ENCODE measurements at places on chromosomes 4 and X.

DNA sequence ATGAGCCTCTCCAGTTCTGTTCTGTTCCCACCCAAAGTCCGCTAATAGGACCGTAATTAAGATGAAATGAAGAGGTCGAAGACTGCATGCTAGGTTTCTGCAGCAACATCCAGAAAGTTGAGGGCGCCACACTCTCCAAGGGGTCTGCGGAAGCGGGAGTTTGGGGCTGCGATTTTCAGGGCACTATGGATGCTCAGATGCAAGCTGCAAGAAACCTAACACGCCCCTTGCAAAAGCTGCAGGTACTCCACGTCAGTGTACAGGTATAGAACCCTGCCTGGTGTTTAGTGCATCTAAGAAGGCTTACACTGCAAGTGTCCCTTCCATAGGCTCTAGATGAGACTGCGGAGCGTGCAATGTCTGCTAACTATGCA lies 61.4 kb downstream of the RHOXF2B start:
- no peak for DNase-seq

GRCh38 chr4:8745005-8745790 lies 126.4 kb downstream of the HMX1 start:
- DNase-seq: no peak

- no peak for DNase-seq
Measured at GRCh38 chrX:151821226-151821625, 86.7 kb downstream of the CNGA2 start.

GRCh38 chrX:80747832-80748231 lies 61.8 kb downstream of the BRWD3 start:
- DNase-seq: no peak

DNA sequence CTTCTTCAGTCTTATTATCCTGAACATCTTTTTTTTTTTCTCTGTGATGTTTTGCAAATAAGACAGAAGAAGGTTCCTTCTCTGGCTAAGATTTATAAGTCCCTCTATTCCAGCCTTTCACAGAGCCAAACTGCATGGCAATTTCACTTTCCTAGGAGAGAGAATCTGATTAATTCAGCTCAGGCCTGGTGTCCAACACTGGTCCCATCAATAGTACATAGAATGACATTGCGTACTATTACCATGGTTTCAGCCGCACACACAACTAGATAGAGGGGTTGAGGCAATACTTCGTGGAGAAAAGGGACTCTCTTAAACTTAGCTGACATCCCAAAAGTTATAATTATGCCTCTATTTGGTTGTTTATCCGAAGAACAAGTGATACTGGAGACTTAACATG lies 18.5 kb downstream of the DCAF8L2 start:
- DNase-seq: no peak

- DNase-seq: no peak
Measured at GRCh38 chr4:164442180-164442579, 311.8 kb upstream of the SMIM31 start.

DNA sequence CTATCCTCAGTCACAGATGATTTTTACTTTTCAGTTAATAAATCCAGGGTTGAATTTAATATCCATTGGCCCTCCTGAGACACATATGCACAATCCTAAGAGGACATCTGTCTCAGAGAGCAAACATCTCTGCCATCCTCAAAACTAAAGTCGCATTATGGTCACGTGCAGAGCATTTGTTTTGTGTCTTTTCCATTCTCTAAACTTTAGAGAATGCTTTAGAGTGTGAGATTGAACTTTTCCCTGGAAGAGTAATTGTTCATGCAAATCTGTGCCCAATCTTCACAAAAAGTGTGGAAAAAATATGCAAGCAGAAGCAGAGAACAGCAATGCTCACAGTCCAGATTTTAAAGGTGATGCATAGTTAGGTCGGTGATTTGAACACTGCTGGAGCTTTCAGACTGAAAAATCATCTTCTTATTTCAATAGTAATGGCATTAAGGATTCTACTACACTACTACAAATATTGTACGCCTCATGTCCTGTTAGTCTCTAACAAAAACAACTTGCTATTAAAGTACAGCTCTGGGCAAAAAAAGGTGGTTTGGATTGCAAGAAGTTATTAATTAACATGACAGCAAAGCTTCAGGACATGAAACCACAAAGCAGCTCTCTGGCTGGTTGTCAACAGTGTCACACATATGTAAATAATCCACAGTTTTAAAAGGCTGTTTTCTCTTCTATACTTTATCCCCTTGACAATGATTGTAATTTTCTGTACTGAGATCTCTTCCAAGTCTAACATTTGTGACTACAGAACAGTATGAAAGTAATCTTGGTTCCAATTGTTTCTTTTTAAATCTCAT lies 19.9 kb downstream of the DCHS2 start:
- peak; percentile 23 for DNase-seq

DNA sequence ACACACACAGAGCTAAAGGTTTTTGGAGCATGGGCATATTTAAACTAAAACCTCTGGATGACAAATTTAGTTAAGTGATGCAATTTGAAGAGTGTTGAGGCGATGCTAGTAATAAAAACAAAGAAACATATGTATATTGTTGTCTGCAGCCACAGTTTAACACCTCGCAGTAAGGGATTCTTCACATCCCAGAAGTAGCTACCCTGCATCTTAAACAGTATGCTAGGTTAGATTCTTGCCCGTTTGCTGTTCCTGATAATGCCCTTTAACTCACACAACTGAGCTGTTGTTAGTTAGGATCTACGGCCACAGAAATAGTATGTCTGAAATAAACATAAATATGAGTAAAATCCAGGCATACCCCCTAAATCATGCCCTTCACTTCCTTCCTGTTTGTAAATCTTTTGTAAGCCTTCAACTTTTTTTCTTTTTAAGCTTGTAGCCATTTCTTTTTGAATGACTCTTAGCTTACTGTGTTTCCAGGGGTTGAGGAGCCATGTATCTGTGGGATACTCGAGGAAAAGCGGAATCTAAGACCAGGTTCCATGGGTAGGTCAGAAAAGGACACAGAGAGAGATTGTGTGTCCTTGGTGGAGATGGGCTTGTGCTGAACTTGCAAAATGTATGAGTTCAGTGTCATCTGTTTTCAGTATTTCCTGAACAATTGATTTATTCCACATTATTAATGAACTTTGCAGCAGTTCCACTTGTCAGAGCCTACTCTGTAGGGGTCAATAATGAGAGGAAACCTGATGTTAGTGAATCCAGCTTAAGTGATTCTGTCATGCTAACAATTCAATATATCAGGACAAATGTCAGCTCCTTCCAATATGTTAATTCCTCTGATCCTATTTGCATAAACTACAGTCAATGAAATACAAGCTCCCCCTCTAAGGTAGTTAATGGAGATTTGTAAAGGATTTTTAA lies 349.6 kb downstream of the GPAT3 start:
- DNase-seq: no peak

- no peak for DNase-seq
Measured at GRCh38 chr4:113179996-113180395, 130.5 kb downstream of the ANK2 start.

- DNase-seq: no peak
Measured at GRCh38 chr4:67723949-67724348, 23.0 kb upstream of the UBA6 start.

DNA sequence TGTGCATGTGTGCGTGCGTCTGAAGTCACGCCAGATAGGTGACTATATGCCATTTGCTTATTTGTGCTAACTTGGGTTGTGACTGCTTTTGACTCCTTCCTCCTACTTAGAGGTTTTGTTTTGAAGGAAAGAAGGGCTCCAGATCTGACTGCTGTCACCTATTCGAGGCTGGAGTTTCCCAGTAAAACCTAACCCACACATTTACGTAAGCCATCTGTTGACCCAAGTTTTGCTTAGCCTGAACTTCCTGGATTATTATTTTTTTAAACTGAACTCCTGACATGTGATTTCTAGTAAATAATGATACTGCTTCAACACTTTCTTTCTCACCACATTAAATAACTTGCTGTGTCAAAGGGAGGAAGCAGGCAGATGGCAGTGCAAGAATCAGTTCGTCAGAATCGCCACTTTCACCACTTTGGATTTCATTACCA lies 41.5 kb downstream of the DTHD1 start:
- no peak for DNase-seq

DNA sequence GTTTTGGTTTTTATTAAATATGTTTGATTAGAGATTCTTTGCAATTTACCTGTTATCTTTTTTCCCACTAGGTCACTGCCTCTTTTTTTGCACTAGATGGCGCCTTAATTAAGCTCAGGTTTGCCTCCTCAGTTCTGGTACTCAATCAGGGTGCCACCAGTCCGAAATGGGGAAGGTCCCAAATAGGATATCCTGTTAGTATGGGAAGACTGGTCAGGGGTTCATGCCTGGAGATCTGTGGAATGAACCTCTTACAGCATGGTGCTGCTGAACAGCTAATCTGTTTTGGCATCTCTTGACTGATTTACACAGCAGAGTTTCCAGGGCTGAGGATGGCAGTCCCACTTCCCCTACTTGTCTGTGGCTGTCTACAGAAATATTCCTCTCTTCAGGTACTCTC lies 24.2 kb upstream of the VSIG1 start:
- DNase-seq: peak; percentile 7

- no peak for DNase-seq
Measured at GRCh38 chr4:55291227-55291640, 54.8 kb upstream of the SRD5A3 start.

- peak; percentile 19 for DNase-seq
Measured at GRCh38 chrX:21734175-21734574, 23.7 kb downstream of the SMPX start.

DNA sequence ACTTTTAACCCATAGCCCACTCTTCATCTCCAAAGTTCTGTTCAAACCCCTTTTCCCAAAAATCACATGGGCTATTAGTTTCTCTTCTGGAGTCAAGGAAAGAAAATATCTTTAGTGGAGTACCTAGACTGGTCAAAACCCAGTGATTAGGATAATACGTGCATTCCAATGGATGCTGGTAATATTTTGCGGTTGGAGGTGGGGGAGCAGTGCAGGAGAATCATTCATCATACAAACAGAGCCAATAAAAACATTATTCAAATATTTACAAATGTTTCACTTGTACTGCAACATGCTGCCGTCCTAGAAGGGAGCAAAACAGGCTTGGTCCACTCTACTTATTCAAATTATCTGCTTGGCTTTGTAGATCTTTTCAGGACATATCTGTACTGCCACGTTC lies 57.2 kb upstream of the RAB9B start:
- no peak for DNase-seq

DNA sequence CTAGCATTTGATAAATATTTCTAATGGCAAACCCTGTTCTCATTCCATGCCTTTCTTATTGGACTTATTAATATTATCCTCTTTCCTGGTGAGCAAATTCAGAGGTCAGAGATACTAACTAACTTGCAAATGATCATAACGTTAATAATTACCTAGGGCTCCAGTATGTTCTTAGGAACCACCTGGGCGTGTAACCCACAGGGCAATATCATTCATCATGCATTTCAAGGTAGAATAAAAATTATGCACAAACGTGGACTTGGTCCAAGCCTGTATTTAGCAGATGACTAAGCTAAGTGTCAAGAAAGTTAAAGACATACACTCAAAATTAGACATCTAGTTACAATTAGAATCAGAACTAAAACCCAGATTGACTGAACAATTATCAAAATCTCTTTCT lies 850.1 kb downstream of the TRIML1 start:
- no peak for DNase-seq

DNA sequence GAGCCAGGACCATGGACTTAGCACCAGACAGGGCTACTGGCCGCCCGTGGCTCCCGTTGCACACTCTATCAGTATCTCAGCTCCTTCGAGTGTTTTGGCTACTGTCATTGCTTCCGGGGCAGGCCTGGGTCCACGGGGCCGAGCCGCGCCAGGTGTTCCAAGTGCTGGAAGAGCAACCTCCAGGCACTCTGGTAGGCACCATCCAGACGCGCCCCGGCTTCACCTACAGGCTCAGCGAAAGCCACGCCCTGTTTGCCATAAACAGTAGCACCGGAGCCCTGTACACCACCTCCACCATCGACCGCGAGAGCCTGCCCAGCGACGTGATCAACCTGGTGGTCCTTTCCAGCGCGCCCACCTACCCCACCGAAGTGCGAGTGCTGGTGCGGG lies 1.6 kb downstream of the FAT4 start:
- DNase-seq: peak; percentile 67

DNA sequence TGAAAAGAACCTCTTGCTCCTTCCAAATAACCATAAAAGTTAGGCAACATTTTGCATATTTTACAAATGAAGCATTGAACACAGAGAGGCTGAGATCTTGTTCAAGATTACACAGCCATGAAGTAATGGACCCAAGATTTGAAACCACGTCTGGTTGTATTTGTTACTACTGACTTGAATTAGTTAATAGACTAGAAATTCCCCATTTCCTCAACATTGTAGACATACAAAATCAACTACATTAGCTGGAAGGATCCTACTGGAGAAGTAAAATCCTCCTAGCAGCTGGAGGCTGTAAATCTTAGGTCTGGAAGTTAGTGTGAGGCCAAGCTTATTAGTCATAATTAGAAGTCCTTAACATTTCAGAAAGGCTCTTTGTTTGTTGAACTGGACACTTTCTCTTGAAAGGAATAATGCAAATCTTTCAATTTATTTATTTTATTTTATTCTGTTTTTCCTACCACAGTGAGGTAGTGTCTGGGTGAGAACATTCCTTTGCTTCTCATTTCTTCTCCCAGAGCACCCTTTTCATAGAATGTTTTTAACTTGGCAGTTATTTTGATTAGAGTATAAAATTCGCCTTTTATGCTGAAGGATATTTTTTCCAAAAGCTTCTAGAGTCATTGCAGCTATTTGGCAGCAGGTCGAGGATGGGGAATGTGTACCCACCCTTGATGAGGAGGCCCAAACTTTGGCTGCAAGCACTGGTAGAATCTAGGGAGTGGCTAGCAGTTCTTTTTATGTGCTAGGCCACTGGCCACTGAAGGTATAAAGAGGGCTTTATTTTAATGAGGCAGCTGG lies 62.0 kb upstream of the CLNK start:
- no peak for DNase-seq

DNA sequence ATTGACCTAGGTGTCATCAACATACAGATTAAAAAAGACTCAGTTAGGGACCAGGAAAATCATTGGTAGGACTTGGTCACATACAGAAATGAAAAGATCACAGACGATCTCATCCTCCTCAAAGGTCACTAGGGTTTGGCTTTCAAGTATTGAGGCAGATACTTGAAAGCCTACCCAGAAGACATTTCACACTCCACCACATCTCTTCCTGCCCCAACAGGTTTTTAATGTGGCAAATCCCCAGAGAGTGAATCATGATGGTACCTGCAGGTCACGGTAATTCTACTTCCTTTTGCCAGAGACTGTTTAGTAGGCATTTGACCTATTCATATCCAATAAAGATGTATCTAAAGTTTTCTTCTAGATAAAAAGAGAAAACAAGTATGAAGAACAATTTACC lies 44.1 kb downstream of the INPP4B start:
- no peak for DNase-seq
